ENCODE measurements at places on chromosomes 13 and 19.

DNA sequence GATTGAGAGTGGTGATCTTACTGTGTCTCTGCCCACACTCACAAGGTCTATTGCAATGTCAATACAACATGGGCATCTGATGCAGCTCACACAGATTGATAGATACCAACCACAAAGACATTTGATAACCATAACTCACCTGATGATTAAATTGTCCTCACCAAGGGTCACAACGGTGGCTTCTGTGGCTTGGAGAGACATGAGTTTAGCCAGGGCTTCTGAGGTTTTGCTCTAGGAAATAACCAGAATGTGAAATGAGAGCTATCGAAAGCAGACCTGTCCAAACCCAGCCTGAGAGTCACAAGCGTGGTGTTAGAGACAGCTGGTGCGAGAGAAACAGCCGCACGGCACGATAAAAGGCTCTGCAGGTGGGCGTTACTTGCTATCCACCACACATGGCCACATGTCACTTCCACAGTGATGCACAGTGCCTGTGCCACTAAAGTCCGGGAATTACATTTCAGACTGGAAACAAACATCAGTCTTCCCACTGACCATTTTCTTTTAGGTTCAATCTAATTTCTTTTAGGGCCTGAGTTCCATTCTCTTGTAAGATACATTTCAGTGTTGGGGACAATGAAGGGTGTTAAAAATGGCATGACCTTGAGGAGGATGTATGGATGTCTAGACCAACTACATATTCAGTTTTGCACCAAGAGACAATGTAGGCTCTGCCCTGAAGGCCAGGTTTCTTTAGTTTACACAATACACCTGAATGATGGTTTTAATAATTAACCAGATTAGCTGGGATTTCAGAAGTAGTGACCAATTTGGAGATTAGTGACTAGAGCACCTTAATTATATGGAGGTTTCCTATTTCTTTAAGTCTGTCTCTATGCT, 53.7 kb downstream of the ATP7B start:
- no peak for DNase-seq

DNA sequence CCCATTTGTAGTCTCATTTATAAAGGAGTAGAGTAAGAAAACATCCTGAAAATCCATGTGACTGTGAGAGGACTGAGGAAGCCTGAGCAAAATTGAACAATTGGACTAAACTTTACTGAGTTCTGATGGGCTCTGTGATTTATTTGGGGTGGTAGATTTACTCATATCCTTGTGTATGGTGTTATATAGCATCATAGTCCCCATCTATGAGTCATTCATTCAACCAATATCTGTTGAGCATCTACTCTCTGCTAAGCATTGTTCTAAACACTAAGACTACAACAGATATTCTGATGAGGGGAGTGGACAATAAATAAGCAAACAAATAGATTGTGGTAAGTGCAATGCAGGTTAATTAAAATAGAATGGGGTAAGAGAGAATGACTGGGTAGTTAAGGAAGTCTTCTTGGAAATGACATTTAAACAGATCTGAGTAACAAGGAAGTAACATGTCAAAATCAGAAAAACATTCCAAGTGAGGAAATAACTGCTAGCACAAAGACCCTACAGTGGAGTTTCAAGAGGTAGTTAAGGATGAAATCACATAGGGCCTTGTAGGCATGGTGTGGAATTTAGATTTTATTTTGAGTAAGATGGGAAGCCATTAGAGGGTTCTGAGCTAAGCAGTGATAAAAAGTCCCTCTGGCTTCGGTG, 36.3 kb upstream of the MLNR start:
- DNase-seq, result no peak

- no peak for DNase-seq
Measured at GRCh38 chr13:97928301-97928700, 25.2 kb upstream of the IPO5 start.

GRCh38 chr19:17817668-17818363, 3.5 kb downstream of the INSL3 start:
- DNase-seq, result no peak

- DNase-seq, result no peak
Measured at GRCh38 chr13:48693998-48694397, 40.3 kb downstream of the CYSLTR2 start.

GRCh38 chr19:2840794-2841791, at the start of gene ZNF555:
Gene ZNF555 (plus strand): TSS chr19:2841475. CDS start chr19:2841573, 98 bp downstream.
- peak; percentile 97 for DNase-seq

- DNase-seq, result no peak
Measured at GRCh38 chr19:1101337-1101698, 2.5 kb upstream of the GPX4 start.

DNA sequence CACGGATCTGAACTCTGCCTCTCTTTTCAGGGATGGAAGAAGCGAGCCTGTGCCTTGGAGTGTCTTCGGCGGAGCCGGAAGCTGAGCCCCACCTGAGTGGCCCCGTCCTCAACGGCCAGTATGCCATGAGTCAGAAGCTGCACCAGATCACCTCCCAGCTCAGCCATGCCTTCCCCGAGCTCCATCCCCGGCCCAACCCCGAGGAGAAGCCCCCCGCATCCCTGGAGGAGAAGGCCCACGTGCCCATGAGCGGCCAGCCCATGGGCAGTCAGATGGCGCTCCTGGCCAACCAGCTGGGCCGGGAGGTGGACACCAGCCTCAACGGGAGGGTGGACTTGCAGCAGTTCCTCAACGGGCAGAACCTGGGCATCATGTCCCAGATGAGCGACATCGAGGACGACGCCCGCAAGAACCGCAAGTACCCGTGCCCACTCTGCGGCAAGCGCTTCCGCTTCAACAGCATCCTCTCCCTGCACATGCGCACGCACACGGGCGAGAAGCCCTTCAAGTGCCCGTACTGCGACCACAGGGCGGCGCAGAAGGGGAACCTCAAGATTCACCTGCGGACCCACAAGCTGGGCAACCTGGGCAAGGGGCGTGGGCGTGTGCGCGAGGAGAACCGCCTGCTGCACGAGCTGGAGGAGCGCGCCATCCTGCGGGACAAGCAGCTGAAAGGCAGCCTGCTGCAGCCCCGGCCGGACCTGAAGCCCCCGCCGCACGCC, 71.5 kb downstream of the ZNF536 start:
- DNase-seq, result no peak

- DNase-seq, result no peak
Measured at GRCh38 chr13:37597477-37598025, 1.0 kb downstream of the POSTN start.

DNA sequence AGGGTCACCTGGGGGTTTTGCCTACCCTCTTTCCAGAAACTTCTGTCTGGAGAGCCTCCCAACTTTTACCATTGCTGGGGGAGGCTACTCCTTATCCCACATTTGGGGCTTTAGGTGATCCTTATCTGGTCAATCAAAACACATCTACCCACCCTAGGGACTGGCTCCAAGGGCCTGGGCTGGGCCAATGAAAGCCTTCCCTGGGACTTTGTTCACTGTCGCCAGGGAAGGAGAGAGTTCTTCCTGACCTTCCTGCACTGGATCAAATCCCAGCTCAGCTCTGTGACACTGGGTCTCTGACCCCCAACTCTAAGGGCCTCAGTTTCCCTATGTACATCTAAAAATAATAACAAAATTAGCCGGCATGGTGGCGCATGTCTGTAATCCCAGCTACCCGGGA, 11.1 kb downstream of the DOCK6 start:
- no peak for DNase-seq

GRCh38 chr13:100542826-100543156, 45.8 kb downstream of the GGACT start:
- DNase-seq, result no peak

- no peak for DNase-seq
Measured at GRCh38 chr13:22648320-22648801, 532.4 kb upstream of the SGCG start.

- no peak for DNase-seq
Measured at GRCh38 chr13:63455938-63456337, 2040.3 kb upstream of the PCDH20 start.

DNA sequence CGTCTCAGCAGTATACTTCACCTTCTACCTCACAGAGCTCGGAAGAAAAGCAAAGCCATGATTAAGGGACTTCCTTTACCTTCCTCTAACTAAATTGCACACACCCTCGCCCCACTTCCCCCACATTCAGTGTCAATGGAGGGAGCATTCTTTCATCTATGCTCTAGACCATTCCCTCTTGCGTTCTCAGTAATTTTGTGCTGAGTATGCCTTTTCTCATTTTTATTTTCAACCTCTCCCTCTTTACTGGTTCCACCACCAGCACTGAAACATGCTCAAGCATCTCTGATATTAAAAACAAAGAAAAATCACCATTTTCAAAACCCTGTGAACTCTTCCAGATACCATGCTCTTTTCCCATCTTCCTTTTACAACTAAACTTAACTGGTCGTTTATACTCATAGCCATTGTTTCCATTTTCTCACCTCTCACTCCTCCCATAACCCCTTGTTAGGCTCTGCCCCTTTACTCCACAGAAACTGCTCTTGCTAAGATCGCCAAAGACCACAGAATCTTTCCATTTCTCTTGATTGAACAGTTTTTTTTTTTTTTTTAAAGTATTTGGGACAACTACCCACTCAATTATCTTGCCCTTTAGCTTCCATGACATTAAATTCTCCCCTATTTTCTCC, 32.4 kb downstream of the SERPINE3 start:
- no peak for DNase-seq

- no peak for DNase-seq
Measured at GRCh38 chr13:29782798-29783197, 67.6 kb downstream of the UBL3 start.

DNA sequence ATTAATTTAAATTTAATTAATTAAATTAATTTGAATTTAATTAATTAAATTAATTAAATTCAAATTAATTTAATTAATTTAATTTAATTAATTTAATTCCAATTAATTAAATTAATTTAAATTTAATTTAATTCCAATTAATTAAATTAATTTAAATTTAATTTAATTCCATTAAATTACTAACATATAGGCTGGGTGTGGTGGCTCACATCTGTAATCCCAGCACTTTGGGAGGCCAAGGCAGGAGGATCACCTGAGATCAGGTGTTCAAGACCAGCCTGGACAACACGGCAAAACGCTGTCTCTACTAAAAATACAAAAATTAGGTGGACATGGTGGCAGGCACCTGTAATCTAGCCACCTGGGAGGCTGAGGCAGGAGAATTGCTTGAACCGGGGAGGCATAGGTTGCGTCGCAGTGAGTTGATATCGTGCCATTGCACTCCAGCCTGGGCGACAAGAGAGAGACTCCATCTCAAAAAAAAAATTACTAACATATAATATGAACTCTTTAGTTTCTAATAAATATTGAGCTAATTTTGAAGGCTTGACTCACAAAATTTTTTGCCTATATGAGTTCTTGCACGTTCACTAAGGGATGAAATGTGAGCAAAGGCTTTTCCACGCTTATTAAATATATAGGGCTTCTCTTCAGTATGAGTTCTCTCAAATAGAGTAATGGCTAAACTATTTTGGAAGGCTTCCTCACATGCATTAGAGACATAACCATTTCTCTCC, 9.0 kb upstream of the USP29 start:
- DNase-seq, result no peak

Measured in NCI-H460 (cell line).